Activated CD4-positive, CD25-positive, alpha-beta regulatory T cell (primary cell): ENCODE measurements at places on chromosomes 5 and 9.

DNA sequence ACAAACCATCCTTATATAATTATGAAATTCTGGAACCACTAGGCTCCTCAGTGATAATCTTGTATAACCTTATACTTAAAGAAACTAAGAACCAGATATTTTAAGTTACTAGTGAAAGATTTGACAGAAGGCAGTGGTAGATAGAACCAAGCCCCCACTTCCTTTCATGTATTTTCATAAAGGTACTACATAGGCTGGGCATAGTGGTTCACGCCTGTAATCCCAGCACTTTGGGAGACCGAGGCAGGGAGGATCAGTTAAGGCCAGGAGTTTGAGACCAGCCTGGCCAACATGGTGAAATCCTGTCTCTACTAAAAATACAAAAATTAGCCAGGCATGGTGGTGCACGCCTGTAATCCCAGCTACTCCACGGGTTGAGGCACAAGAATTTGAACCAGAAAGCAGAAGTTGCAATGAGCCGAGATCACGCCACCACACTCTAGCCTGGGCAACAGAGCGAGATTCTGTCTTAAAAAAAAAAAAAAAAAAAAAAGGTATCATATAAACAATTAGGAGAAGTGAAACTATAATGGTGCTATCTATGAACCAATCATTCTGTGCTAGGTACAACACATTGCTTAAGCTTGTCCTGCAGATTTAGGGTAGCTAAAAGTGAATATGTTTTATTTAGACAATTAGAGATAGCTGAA, 27.9 kb upstream of the DTWD2 start:
- no peak for DNase-seq

GRCh38 chr5:58737671-58738070, 154.8 kb downstream of the RAB3C start:
- no peak for DNase-seq

DNA sequence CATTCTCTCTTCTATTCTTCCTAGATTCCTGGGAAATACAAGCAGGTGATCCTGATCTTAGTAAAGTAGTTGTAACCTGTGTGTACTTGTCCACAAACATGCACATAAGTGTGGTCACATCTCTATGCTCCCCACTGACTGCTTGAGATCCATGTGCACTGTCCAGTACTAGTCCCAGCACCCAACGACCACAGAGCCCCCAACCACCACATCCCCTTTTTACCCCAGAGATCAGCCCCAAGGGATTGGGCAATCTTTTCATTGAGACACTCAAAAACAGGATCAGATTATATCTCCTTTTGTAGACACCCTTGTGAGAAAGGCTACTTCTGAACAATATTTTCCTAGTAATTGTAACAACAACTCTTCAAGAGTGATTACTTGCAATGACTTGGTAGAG, 240.6 kb downstream of the ACTL7B start:
- DNase-seq: no peak

GRCh38 chr9:35954942-35955546, 2.9 kb downstream of the OR2S2 start:
- no peak for DNase-seq

DNA sequence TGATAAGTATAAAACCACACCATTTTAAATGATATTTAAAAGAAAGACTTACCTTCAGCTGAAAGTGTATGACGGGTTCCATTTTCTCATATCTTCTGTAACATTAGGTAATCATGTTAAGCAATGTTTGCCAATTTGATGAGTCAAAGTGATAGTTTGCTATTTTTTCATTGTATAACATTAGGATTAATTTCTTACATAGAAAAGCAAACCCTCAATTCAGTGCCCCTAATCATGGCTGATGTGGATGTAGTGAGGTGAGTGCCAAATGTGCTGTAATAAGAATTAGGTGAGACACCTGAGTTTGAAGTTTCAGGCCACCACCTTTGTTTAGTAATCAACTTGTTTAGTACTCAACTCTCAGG, 68.0 kb downstream of the UNC13B start:
- no peak for DNase-seq

DNA sequence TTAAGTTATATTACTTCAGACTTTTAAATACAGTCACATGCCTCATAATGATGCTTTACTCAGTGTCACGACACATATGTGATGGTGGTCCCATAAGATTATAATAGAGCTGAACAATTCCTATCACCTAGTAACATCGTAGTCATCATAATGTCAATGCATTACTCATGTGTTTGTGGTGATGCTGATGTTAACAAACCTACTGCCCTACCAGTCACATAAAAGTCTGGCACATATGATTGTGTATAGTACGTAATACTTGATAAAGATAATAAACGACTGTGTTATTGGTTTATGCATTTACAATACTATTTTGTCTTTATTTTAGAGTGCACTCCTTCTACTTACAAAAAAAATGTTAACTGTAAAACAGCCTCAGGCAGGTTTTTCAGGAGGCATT, 103.7 kb downstream of the PAM start:
- no peak for DNase-seq

GRCh38 chr5:98997000-98997399, 68.2 kb upstream of the CHD1 start:
- DNase-seq: no peak

GRCh38 chr5:89583534-89583933, 700.5 kb upstream of the MEF2C start:
- DNase-seq: no peak

DNA sequence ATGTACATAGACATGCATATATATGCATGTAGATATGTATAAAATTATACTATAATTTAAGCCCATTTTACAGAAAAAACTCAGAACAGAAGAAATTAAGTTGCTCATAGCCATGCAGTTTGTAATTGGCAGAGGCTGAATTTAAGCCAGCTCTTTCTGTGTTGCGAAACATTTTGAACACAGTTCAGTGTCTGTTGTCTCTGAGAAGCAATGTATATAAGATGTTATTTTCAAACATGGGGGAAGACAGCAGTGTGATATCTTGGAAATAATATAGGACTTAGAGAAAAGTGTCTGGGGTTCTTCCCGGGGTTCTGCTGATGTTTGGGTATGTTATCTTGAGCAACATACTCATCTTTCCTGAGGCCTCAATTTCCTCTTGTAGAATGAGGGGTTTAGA, 37.6 kb downstream of the SVEP1 start:
- DNase-seq: no peak

GRCh38 chr9:126233175-126233574, 93.5 kb upstream of the MVB12B start:
- DNase-seq: no peak

DNA sequence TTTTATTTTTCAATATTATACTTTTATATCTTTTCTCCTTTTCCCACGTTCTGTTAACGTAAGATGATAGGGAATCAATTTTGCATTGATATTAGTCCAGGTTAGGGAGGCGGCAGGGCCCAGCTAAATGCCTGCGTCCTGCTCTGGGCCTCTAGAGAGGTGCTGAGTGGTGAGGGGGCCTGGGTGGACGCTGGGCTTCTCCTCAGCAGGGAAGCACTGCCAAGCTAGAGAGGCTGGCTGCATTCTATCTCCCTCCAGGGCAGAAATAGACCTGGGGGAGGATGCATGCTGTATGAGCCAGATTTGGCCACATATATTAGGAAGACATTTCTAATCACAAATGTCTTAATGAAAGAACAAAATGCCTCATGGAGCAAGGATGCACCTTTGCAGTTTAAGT, 43.6 kb upstream of the NKX2-5 start:
- DNase-seq: no peak

GRCh38 chr5:36900283-36900682, 23.7 kb downstream of the NIPBL start:
- no peak for DNase-seq

DNA sequence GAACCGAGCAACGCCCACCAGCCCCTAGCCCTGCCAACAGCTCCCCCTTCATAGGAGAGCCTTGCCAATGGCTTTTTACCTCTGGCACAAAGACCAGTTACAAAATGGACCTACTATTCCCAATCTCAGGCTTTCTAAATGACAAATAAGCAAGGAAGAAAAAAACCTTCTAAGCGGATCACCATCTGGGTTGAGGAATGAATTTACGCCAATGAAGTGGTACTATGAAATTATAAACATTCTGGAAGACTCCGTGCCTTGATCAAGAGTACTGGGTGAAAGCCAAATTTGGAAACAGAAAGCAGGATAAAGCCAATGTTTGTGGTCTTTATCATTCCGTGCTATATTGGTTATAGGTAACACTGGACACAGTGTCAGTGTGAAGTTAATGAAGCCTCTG, 371.9 kb downstream of the NDUFS4 start:
- no peak for DNase-seq

- DNase-seq: no peak
Observed at GRCh38 chr5:173923218-173924095, 35.3 kb downstream of the CPEB4 start.

- no peak for DNase-seq
Observed at GRCh38 chr5:54739371-54739770, 221.8 kb downstream of the SNX18 start.

- DNase-seq: no peak
Observed at GRCh38 chr9:88880199-88880598, 111.1 kb upstream of the S1PR3 start.

DNA sequence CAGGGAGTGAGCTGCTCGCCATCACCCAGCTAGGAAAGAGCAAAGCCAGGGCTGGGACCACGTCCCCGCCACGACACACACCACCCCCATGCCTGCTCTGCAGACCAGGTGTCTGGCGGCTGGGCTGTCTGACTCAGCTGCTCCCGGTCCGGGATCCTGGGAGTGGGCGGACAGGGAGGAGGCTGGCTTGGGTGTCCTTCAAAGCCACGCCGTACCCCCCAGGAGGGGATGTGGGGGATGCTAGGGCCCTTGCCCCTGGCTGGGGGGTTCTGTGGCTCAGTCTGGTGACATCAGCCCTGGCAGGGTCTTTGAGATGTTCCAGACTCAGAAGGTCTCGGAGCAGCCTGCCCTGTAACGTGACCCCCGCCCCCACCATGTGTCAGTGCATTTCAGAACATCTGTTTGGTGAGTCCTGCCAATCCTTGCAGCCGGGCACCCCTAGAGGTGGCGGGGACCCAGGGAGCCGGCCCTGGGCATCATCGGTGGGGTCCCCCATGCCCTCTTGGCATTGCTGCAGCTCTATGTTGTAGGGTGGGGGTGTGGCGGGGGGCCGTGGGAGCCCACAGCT, 62.3 kb downstream of the HMCN2 start:
- DNase-seq: no peak

DNA sequence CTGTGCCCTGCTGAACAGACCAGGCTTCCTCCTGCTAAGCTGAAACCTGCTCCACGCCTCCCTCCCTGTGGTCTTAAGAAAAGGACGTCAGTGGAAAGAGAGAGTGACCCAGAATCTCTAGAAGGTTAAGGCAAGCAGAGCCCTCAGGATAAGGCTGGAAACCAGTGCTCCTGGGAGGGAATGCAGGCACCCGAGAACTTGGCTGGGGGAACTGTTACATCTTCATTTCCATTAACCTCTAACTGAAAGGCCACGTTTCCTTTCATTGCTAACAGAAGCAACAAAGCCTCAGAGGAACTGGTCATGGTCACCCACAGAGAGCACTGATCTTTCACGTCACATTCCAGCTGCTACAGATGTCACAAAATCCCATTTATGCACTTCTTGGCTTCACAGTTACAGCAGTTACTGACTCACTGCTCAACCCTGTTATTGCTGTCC, 26.1 kb upstream of the AKNA start:
- DNase-seq: no peak

- no peak for DNase-seq
Observed at GRCh38 chr5:131671994-131672655, 37.1 kb upstream of the RAPGEF6 start.

DNA sequence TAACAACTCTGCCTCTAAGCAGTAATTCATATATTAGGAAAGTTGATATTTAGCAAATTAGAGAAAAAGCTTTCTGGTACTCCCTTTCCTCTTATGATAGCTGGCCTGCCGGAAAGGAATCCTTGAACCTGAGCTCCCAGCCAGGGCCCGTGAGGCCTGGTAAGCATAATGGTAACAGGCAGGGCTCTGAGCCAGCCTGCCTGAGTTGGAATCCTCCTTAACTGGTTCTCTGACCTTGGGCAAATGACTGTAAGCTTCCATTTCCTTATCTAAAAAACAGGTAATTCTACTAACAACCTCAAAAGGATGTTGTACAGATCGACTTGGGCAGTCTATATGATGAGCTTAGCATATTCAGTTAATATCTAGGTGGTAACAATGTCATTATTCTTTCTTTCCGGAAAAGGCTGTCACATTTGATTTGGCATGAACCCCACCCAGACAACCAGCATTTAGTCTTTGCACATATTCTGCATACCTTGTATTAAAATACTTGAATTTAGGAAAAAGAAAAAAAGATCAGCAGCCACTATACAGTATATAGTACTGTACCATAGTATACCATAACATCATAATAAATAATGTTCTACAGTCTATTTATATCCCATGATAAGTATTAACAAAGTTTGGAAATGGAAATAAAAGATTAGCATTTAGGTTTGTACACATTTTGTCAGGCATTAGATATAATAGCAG, 55.7 kb upstream of the MAP3K1 start:
- no peak for DNase-seq

GRCh38 chr5:158705901-158706300, 393.8 kb downstream of the EBF1 start:
- no peak for DNase-seq

DNA sequence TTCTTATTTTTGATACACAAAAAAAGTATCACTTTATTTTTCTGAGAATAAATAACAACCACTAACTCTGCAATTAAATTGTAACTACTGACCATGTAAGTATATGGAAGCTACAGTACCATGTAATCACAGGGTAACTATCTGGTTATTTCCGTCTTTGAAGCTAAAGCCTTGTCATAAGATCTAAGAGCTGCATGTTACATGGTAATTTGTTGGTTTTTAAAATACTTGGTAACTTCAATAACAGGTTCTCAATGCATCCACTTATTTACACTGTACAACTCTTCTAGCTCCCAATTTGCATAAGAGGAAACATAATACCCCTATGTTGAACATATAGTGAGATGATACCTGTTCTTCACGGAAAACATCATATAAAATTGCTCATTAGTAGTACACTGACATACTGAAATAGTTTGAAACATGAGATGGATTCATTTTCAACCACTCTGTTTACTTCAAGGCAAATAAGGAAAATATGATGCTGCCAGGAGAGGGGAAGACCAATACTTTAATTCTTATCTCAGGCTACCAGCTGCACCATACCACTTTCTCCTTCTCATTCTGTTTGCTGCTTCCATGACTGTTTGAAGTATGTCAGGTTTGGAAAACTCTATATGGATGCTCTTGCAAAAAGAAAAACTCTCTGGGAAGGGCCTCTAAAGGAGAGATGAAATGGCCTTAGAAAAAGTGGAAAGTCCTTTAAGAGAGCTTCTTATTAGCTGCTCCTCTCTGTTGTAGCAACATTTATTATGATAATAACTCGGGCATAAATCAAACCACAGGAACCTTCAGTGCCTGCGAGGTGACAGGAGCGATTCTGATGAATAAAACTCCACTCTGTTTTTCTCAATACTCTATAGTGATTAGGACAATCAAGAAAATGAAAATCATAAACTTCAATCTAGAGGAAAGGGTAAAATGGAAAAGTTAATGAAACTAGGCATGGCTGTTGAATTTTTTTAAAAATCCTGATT, 150.2 kb downstream of the KIAA0825 start:
- no peak for DNase-seq
